A673 (cell line): ENCODE measurements at places on chromosomes 3 and 15. TPM values are rescaled to one million over a fixed set of nuclear protein-coding genes. Genes with fewer than 3 reads are reported as not detected.

GRCh38 chr3:52233968-52234367 lies 5.0 kb downstream of the TWF2 start:
- DNase-seq, result no peak
- H3K4me1 ChIP-seq, result no peaks in the 10 kb centered on the region
- no peak overlapping the region for H3K4me3 ChIP-seq
- H3K27me3 ChIP-seq, result no peaks in the 10 kb centered on the region
- H3K27ac ChIP-seq, result no peak overlapping the region
- H3K36me3 ChIP-seq, result no peaks in the 10 kb centered on the region

The TNFSF10 gene
- total RNA-seq, result not detected in 2 replicates

GRCh38 chr3:156750191-156750873 lies 75.8 kb upstream of the LEKR1 start:
- peak; percentile 27 for DNase-seq

The C3orf80 gene
- total RNA-seq, result not detected in 2 replicates

DNA sequence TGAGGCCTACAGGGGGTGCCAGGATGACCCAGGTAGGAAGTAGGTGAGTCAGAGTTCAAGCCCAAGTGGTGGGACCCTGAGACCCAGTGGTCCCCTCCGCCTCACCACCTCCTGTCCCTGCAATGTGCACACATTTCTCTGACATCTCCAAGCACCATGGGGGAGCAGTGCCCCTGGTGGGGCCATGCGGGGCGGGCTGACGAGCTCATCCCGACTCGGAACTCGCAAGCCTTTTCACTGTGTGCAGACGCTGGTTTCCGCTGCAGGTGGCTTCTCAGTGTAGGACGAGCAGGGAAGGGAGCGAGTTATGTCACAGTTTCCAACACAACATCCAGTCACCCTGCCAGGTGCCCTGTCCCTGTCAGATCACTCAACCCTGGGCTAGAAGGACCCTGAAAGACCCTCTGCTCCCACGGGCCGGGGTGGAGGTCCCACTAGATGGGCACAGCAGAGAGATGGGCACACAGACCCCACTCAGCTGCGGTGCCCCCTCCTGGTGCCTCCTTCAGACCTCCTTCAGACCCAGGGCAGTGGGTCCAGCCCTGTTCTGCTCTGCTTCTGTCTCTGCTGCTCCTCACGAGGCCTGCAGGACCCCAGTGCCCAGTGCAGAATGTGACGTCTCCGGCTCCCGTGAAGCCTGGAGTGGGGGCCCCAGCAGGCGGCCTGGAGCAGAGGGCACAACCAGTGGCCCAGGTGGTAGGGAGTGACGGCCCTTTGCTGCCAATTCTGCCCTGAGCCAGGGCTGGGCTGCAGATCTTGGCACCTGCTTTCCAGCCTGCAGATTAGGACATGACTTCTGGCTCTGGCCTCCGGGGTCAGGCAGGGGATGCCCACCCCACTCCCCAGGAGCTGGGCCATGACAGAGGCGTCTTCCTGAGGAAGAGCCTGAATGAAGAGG lies 102.0 kb upstream of the RPL32 start:
- H3K27ac ChIP-seq, result no peak overlapping the region
- H3K27me3 ChIP-seq, result no peaks in the 10 kb centered on the region
- DNase-seq, result no peak
- no peaks in the 10 kb centered on the region for H3K36me3 ChIP-seq
- no peak overlapping the region for H3K4me3 ChIP-seq
- H3K4me1 ChIP-seq, result peaks cover 8% of the 10 kb centered on the region

- no peaks in the 10 kb centered on the region for H3K27me3 ChIP-seq
- DNase-seq, result no peak
- H3K4me3 ChIP-seq, result no peak overlapping the region
Observed at GRCh38 chr15:83843471-83843871, 189.5 kb downstream of the ADAMTSL3 start.

GRCh38 chr3:354432-354831 lies 157.9 kb downstream of the CHL1 start:
- H3K4me3 ChIP-seq, result no peak overlapping the region
- H3K4me1 ChIP-seq, result peaks cover 6% of the 10 kb centered on the region
- no peak overlapping the region for H3K27ac ChIP-seq
- no peaks in the 10 kb centered on the region for H3K27me3 ChIP-seq
- DNase-seq, result peak; percentile 75

The GOLGA8J gene
- 0.22 TPM in 1 of 2 replicates, not detected in the other for total RNA-seq

GRCh38 chr15:63551400-63551799 lies 45.8 kb upstream of the FBXL22 start:
- H3K4me3 ChIP-seq, result no peak overlapping the region
- H3K27me3 ChIP-seq, result no peaks in the 10 kb centered on the region
- H3K36me3 ChIP-seq, result no peaks in the 10 kb centered on the region
- DNase-seq, result no peak

The CCDC54 gene
- not detected in 2 replicates for total RNA-seq

GRCh38 chr3:39485547-39485946 lies 18.1 kb downstream of the MOBP start:
- no peak overlapping the region for H3K4me3 ChIP-seq
- H3K27me3 ChIP-seq, result no peaks in the 10 kb centered on the region
- no peak overlapping the region for H3K27ac ChIP-seq
- H3K36me3 ChIP-seq, result no peaks in the 10 kb centered on the region
- DNase-seq, result no peak

DNA sequence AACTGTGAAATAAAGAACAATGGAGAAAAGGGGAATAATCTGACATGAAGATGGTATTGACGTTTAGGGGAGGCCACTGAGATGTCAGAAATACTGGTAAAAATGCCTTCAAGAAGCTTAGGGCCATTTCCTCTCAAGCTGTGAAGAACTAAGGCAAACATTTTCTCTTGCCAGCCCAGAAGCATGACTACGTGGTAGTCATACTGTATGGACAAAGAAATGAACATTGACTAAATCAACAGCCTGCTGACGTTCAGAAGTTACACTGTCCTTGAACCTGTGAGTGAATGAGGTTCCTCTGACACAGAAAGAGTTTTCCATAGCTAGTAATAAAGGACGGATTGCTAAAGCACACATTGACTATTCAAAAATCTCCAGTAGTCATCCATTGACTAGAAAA lies 121.0 kb downstream of the P3H2 start:
- no peak for DNase-seq
- peaks cover 29% of the 10 kb centered on the region for H3K4me1 ChIP-seq
- H3K36me3 ChIP-seq, result no peaks in the 10 kb centered on the region
- no peaks in the 10 kb centered on the region for H3K27me3 ChIP-seq
- H3K4me3 ChIP-seq, result no peak overlapping the region

DNA sequence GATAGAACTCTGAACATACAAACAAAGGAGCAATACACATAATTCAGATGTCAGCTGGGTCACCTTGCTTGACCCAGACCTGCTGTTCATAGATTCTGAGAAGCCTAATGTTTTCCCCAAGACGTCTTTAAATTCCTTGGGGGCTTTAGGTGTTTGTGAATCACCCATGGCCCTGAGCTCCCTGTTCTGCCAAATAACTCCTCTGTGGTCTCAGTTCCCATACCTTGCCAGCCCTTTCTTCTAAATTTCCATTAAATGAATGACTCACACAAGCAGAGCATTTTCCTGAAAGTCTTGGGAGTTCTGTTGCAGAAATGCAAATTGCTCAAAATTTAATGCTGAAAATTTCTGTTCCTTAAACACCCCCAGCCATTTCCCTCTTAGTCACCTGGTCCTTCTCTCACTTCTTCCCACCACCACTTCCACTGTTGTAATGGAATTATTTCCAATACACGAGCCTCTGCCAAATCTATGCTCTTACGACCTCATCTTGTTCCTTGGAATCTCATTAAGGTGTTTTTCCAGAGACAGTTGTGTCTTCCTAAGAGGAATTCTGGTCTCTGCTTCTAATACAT lies 33.4 kb upstream of the PSMD6 start:
- H3K36me3 ChIP-seq, result no peaks in the 10 kb centered on the region
- H3K27ac ChIP-seq, result no peak overlapping the region
- H3K27me3 ChIP-seq, result no peaks in the 10 kb centered on the region
- H3K4me1 ChIP-seq, result no peaks in the 10 kb centered on the region
- no peak overlapping the region for H3K4me3 ChIP-seq

The PAQR9 gene
- 0.19 and 0.28 TPM in 2 replicates for total RNA-seq

GRCh38 chr15:40293905-40294895 lies 11.3 kb upstream of the ANKRD63 start:
- peaks cover 15% of the 10 kb centered on the region for H3K4me1 ChIP-seq
- no peaks in the 10 kb centered on the region for H3K36me3 ChIP-seq
- DNase-seq, result no peak
- no peaks in the 10 kb centered on the region for H3K27me3 ChIP-seq
- H3K27ac ChIP-seq, result no peak overlapping the region

DNA sequence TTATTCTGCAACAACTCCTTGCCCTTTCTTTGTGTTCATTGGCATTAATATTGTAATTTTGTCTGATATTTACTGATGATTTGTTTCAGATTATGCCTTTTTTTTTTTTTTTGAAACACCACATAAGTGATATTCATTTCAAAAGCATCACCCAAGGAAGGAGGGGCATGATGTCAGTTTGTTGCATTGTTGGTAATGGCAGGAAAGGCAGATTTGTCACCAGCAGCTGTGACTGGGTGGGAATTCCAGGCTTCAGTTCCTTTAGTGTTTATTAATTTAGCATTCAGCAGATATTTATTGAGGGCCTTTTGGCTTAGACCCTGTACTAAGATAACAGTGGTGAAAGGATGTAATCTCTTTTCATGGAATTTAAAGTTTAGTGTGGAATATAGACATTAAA lies 19.5 kb downstream of the SENP2 start:
- no peak for DNase-seq
- H3K36me3 ChIP-seq, result peaks cover 14% of the 10 kb centered on the region
- H3K4me1 ChIP-seq, result no peaks in the 10 kb centered on the region
- no peak overlapping the region for H3K27ac ChIP-seq

GRCh38 chr3:193851941-193852674 lies 259.1 kb downstream of the OPA1 start:
- no peaks in the 10 kb centered on the region for H3K36me3 ChIP-seq
- peaks cover 22% of the 10 kb centered on the region for H3K4me1 ChIP-seq
- DNase-seq, result peak; percentile 84
- peak overlapping the region; percentile 67 for H3K27ac ChIP-seq
- no peaks in the 10 kb centered on the region for H3K27me3 ChIP-seq

- peak overlapping the region; percentile 93 for H3K4me3 ChIP-seq
- peak; percentile 78 for DNase-seq
- H3K27ac ChIP-seq, result peak overlapping the region; percentile 98
Observed at GRCh38 chr3:194137008-194137505, 1.1 kb downstream of the HES1 start.
